Forelimb muscle (tissue), 1 donor: ENCODE measurements at places on chromosomes 2 and 18. TPM values are rescaled to one million over a fixed set of nuclear protein-coding genes. Genes with fewer than 3 reads are reported as not detected.

CD302 gene
- 13.5 TPM for polyA plus RNA-seq

CAVIN2 gene
- 33.8 TPM for polyA plus RNA-seq

GKN2 gene
- polyA plus RNA-seq: not detected

WNT6 gene
- polyA plus RNA-seq: 0.19 TPM

GREB1L gene
- polyA plus RNA-seq: 10.6 TPM

CLEC4F gene
- polyA plus RNA-seq: 0.24 TPM

MAPK4 gene
- polyA plus RNA-seq: 10.9 TPM

C1QL2 gene
- polyA plus RNA-seq: not detected
